ENCODE measurements at places on chromosomes 2 and 18.

GRCh38 chr2:142058149-142058548 lies 72.7 kb downstream of the LRP1B start:
- DNase-seq, result no peak

DNA sequence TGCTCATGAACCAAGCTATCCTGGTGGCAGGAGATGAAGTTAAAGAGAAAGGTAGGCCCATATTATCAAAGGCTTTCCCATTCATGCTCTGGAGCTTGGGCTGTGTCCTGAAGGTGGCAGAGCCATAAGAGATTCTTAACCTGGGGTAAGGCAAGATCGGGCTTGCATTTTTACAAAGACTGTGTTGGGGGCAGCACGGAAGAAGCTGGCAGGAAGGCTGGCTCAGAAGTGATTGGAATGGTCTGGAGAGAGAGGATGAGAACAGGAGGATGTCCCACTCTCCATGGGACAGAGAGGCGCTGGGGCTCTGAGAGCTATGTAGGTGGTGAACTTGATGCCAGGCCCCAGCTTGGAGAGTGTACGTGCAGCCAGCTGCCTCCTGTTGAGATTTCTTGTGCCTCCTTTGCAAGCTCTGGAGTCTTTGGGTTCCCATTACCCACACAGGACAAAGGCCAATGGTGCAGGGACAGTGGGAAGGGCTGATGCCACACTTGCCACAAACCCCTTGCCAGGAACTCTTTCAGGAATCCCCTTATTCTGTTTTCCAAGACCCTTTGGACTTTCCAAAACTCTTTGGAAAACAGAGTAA lies 40.6 kb upstream of the FZD5 start:
- no peak for DNase-seq

DNA sequence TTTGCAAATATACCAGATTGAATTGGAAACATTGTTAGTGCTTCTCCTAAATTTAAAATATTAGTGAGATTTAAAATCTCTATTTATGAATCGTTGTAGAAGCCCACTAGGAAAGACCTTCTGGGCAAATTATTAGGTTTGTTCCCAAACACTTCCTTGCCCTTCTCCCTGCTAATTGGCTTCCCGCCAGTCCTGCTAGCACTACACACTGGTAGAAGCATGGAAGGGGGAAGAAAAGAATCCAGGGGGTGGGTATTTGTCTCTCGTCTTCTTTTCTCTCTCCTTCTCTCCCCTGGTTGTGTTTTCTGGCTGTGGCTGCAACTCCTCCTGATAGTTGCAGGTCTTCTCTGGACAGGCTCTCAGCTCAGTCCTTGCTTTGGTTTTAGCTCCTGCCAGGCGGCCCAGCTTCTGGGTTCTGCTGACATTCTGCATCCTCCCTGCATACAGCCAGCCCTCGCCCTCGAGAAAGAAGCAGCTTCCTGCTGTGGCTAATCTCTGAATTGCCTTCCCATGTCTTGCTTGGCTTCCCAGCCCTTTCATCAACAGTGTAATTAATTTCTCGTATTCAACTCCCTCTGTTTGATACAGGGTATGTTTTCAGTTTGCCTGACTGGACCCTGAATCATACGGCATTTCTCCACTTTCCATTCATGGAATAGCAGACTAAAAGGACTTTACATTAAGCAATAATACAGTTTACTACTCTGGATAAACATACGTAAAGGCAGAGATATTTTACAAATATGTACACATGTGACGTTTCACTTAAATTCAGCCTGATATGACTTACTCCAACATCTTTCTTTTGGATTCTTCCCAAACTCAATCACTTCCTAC lies 6.9 kb upstream of the PARD3B start:
- DNase-seq, result peak; percentile 71

- DNase-seq, result peak; percentile 58
These were observed 1.2 kb downstream of the CABLES1 start for GRCh38 chr18:23136326-23137096.

GRCh38 chr2:131115752-131116151 lies 10.6 kb downstream of the PLEKHB2 start:
- DNase-seq, result no peak

DNA sequence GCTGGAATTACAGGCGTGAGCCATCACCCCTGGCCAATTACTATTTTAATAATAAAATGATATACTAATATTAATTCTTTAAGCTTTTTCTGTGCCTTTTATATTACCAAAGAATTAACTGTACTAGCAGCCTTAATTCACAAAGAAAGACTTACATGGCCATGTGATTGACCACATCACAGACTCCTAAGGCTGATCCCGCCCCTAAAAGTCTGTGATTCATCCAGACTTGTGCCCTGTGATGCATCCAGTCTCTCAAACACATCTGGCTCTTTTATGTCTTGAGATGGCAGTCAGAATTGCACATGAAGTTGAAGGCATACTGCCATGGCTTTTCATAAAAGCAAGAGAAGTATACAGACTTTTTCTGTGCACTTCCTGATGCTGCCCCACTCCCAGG lies 91.7 kb downstream of the DTNA start:
- peak; percentile 83 for DNase-seq

DNA sequence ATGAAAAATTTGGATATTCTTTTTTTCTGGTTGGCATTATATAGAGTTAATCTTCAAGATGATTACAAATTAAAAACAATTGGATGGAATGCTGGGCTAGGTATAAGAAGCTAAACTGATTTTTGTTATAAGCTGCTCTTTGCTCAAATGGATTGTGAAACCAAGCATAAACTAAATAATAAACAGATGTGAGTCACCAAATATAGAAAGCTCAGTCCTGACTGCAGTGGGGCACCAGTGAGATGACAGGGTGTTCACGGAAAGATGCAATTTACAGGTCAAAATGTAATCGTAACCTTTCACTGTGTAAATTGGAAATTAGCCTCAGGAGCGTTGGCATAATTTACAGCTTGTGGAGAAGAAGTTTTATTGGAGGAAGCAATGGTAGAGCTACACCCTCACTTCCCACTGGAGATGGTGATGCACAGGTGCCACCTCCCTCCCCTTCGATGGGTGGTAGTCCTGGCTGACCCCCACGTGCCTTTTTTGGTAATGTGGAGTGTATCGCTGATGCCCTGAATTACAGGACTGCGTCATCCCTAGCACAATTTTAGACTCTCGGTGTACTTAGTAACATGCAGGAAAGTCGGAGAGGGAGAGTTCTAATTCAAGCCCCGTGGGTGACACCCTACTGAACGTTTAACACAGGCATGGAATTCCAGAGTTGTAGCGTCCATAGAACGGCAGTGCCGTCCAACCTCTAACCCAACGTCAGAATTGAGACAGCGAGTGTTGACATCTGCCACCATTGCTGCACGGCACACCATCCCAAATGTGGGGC lies 73.9 kb upstream of the NFATC1 start:
- peak; percentile 30 for DNase-seq

- no peak for DNase-seq
These were observed 37.7 kb upstream of the KLF11 start for GRCh38 chr2:10005461-10006235.

DNA sequence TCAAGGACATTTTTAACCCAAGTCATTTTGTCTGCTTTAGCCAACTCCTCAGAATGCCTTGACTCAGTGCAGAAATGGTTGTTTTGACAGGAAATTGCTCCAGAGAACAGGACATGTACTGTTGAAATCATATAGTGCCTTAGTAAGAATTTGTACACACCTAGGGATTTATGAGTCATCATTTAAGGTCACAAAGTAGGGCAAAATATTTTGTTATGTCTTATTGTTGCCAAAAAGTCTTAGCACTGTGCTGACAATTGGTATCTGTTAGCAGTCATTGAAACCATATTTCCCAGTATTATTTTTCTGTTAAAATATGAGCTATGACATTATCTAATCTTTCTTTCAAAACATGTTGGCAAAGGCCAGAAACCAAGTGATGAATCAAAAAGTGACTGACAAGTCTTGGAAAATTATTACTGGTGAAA lies 104.5 kb downstream of the OSBPL6 start:
- DNase-seq, result peak; percentile 12

GRCh38 chr18:13660510-13660909 lies 65.8 kb downstream of the FAM210A start:
- DNase-seq, result no peak

GRCh38 chr2:169714699-169715098 lies 18.9 kb upstream of the KLHL23 start:
- DNase-seq, result no peak

DNA sequence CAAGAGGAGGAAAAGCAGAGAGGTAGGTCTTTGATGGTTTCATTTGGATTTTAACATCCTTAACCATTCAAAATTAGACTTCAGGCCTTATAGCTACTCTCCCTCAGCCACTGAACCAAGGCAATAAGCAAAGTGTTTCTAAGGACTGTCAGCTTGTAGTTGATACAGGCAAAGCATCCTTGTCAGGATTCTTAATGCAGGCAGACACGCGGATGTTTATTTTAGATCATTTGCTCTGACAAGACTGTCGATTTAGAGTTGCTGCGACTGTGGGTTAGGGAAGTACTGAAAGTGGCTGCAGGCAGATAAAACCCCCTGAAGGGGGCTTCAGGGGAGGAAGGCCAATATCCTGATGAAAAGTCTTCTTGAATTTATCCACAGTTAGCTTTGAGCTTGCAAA lies 46.6 kb downstream of the CDH20 start:
- DNase-seq, result no peak

GRCh38 chr18:79799619-79800370 lies 2.1 kb downstream of the KCNG2 start:
- no peak for DNase-seq

GRCh38 chr18:44742718-44743311 lies 62.1 kb downstream of the SETBP1 start:
- DNase-seq, result no peak

GRCh38 chr2:24228470-24228869 lies 53.6 kb downstream of the FAM228A start:
- DNase-seq, result no peak

DNA sequence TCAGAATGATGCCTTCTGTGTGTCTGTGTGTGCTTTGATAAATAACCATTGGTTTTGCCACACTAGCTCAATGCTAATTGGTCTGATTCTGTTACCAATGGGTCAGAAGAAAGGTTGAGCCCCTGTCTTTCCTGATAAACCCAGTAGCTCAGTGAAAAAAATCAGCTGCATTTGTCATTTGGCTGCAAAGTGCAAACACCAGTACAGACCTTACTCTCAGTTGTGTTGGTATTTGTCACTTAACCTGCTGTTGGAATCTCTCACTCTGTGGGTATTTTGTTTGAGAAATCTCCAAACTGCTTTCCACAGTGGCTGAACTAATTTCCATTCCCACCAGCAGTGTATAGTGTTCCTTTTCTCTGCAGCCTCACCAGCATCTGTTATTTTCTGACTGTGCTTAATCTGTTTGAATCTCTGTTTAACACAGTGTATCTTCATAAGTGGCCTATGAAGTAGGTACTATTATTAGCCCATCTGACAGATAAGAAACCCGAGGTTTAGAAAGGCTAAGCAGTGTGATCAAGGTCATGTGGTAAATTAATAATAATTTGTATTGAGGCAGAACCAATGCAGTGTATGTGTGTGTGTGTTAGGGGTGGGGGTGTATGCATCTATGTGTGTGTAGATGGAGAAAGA lies 26.7 kb downstream of the LIMS1 start:
- peak; percentile 42 for DNase-seq

DNA sequence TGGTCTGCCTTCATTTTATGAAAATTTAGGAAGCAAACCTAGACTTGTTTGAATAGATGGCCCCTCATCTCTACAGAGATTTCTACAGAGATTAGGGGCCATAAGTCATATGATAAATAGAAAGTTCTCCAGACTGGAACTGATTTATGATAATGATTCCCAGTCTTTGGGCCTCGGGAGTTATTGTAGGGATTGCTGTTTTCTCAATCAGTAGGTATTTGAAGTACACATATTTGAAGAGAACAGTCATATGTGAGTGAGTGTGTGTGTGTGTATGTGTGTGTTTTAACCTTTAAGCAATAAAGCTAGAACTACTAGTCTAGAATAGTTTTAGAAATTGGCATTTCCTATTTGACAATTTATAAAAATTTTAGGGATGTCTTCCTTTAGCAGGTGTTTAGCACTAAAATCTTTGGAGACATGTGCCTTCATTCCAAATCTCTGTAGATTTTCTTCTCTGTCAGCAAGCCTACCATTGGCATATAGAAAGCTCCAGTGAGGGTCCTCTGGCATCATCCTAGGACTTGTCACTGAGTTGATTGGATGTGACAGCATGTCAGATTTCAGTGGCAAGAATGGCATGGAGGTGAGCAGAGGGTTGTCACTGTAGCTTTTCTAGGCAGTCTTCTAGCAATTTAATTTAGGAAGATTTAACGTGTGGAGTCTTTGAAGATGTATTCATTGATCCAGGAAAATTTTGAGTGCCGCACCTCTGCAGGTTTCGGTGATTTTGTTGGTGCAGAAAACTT lies 71.2 kb downstream of the MYO1B start:
- peak; percentile 54 for DNase-seq

GRCh38 chr2:229947544-229947943 lies 25.2 kb downstream of the FBXO36 start:
- DNase-seq, result no peak

- DNase-seq, result no peak
These were observed 16.3 kb downstream of the DTNA start for GRCh38 chr18:34726286-34727004.

- no peak for DNase-seq
These were observed 251.7 kb downstream of the BCL11A start for GRCh38 chr2:60301726-60302125.

DNA sequence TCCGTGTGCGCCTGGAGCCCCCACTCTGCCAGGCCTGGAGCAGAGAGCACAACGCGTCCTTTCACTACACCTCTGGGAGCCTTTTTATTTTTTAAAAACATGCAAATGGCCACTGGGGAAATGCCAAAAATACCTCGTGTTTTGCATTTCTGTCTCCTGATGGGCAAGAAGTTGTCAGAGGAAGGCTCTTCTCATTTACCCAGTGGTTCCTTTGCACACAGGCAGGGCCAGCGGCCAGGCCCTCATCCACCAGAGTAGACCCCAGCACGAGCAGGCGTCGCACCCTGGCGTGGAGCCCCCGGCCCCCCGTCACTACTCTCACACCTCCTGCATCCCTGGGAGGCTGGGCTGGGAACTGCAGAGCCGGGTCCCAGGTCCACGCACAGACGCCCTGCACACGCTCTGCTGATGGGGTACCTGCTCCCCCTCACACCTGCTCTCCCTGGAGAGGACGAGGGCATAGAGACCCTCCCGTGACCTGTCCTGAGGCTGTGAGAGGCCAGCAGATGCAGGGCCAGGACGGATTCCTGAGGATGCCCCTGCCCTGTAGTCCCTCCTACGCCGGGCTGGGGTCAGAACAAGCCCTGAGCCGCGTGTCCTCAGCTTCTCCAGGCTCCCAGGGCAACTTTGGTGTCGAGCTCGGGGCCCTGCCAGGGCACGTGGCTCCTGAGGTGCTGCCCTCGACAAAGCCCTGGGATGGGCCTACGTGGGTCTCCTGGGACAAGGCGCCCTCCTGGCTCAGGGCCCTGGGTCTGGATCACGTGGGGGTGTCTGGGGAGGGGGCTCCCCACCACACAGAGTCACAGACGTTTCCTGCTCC lies 65.0 kb downstream of the NFATC1 start:
- no peak for DNase-seq

- peak; percentile 75 for DNase-seq
These were observed 44.2 kb upstream of the DSC1 start for GRCh38 chr18:31206787-31207381.

GRCh38 chr2:45637440-45637839 lies 14.0 kb upstream of the PRKCE start:
- DNase-seq, result peak; percentile 59
